ENCODE measurements at places on chromosomes 3 and 15.

GRCh38 chr15:48499978-48500377 is 145.5 kb downstream of the FBN1 start:
- DNase-seq, result no peak

GRCh38 chr3:79052054-79052681 is 715.6 kb downstream of the ROBO1 start:
- no peak for DNase-seq

DNA sequence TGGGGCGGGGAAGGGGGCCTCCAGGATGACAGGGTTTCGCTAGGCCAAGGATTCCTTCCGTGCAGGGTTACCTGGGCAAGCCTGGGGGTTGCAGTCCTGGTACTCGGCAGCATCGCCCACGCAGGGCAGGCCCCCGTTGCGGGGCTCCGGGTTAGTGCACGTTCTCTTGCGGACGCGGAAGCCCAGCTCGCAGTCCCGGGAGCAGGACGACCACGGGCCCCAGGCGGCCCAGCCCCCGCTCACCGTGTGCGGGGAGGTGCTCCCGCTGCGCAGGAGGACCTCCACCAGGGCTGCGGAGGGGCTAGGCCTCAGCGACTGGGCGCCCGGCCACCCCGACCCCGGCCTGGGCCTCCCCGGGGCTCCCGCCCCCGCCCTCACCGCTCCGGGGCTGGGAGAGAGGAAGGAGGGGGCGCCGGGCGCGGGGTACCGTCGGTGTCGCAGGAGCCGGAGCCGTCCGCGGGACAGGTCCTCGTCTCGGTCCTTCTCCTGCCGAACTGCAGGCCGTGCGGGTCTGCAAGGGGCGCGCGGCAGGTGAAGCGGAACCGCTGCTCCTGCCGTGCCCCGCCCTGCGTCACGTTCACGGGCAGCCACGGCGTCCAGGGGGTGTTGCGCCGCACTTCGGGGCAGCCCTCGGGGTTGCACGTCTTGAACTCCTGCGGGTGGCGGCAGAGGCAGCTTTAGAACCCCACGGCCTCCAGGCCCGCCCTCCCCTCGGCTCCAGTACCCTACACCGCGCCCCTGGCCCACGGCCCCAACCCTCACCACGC is 114.6 kb downstream of the SEMA5B start:
- no peak for DNase-seq

- DNase-seq, result no peak
Measured at GRCh38 chr15:56160966-56161365, 82.7 kb downstream of the RFX7 start.

GRCh38 chr3:63343674-63344073 is 65.6 kb downstream of the SYNPR start:
- DNase-seq, result peak; percentile 55

DNA sequence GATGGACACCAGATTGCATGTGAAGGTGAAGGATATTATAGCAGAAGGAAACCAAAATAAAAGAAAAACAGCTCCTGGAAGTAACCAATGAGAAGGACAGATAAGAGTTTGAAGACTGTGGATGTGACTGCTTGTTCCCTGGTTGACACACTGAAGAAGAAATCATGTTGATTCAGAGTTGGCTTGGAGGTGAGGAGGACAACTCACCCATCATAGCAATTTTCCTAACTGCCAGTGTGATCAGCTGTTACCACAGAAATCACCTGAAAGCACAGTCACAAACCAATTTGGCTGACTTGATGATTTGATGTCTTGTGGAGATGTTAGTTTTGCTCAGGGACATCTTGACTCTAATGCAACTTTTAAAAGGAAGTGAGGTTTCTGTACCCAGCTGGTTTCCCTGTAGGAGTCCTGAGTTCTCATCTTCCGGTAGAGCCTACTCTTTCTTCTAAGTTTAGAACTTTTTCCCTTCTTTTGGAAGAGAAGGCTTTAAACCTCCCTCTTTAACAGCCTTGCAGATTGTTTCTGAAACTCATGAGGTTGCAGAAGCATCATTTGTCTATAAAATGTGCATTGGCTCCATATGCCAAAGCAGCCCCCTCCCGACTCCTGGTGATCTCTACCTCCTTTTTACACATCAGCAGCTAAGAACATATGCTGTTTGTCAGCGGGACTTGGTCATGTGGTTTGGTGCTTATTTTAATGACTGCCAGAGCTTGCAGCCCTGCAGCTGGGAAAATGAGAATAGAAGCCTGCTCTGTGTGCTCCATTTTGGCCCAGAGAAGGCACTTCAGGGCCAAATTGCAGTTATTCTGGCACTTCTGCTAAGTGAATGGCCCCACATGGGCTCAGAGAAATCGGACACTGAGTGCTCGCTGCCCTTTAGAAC is 10.3 kb downstream of the ATG7 start:
- no peak for DNase-seq

DNA sequence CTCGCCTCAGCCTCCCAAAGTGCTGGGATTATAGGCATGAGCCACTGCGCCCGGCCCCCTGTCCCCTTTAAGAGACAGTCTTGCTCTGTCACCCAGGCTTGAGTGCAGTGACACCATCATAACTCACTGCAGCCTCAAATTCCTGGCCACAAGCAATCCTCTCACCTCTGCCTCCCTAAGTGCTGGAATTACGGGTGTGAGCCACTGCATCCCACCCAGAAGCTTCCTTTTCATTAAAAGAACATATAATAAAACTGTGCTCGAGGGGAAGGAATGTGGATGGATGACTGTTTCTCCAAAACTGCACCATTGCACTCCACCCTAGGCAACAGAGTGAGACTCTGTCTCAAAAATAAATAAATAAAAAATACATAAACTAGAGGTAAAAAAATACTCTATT is 70.1 kb downstream of the NCEH1 start:
- no peak for DNase-seq

DNA sequence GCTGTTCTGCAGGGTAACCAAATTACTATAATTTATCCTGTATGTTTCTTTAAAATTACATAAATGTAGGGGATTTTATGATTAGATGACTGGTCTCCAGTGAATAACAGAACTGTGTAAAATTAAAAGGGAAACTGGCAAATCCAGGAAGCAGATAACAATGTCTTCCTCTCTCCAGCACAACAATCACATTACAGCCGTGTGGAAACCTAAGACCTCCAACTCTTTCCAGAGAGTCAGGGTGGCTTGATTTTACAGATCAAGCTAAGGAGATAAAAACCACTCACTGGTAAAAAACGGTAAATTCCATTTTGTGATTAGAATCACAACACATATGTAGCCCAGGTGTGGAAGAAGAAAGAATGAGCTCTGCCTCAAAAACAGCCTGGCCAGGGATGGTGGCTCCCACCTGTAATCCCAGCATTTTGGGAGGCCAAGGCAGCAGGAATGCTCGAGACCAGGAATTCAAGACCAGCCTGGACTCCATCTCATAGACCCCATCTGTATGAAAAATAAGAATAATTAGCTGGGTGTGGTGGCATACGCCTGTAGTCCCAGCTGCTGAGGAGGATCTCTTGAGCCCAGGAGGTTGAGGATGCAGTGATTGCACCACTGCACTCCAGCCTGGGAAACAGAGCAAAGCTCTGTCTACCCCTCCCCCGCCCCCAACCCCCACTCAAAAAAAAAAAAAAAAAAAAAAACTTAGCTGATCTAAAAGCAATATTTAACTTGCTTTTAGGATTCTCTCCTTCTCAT is 29.0 kb downstream of the IL17RD start:
- no peak for DNase-seq

DNA sequence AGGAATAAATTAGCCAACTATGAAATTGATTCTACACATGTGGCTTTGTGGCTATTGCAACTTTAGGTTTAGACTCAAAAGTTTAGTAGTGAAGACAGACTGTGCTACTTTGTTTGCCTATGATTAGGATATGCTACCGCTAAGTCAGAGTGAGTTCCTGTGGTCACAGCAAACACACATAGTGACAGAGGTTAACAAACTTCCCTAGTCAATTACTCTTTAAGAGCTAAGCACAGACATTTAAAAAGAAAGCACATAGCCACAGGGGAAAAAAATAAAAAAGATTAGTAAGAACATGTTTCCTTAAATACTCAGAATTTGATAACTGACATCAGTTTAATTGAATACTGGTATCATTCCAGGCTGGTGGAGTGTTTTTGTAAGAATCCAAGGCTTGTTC is 207.1 kb downstream of the GBE1 start:
- no peak for DNase-seq
